ENCODE measurements at places on chromosomes 12 and 14.
A peak's percentile ranks its signal among the peaks of the same experiment; 100 is the strongest.

GRCh38 chr14:103520269-103520656 is 2.4 kb downstream of the CKB start:
- no peak for DNase-seq

DNA sequence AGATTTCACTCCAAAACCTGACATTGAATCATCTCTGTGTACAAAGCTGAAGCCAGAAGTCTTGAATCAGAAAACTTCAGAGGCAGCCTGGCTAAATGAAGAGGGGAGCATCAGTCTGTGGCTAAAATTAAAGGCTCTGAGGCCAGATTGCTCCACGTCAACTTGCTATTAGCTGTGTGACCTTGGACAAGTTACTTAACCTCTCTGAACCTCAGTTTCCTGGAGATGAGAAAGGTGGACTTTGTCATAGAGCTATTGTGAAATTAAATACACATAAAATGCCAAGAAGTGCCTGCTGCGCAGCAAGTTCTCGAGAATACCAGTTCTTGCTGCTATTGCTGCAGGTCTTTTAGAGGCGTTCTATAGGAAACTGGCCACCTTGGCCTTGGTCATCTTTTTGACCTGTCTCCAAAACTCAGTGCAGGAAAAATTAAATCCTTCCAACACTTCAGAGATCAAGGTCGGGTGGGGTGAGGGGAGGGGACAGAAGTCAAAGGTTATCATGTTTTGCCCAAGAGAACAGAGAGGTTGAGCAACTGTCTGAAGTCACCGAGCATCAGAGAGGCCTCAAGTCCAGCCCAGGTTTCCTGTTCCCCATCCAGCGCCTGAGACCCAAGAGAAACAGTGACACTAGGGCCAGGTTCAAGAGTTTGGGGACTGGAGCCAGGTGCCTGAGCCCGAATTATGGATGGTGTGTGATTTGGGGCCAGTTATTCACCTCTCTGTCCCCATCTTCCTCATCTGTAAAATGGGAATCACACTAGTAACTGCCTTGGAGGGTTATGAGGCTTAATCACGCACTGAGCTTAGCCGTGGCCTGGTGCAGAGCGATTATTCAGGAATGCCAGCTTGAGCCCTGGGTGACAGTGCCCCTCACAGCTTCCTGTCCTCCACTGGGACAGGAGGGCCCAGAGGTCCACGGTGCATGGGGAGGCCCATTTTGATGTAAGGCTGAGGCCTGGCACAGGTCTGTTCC is 1.1 kb downstream of the SERPINA1 start:
- no peak for DNase-seq

DNA sequence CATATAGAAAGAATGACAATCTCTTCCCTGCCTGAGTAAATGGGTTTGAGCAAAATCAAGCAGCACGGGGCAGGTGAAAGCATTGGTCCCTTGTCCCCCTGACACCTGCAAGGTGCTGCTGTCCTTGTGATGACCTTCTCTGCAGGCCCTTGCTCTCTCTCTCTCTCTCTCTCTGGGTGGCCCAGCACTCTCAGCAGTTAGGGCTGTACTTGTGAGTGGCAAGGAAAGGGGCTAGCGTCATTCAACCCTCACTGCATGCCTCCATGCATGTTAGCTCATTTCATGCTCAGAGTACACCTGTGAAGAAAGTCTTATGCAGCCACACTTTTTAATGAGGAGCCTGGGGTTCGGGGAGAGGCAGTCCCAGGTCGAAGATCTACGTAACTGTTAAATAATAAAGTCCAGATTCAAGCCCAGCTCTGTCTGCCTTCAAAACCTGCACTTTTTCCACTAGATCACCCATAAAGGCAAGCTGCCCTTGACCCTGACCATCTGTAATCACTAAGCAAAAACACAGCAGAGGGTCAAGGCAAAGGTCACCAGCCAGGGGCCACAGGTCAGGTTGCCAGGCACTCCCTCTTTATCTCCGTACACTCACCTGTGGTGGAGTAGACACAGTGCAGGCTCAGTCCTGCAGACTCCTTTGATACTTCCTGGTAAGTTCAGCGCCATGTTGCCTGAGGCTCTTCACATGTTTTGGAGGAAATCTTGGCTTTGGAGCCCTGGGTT is 44.9 kb upstream of the CLMN start:
- no peak for DNase-seq

DNA sequence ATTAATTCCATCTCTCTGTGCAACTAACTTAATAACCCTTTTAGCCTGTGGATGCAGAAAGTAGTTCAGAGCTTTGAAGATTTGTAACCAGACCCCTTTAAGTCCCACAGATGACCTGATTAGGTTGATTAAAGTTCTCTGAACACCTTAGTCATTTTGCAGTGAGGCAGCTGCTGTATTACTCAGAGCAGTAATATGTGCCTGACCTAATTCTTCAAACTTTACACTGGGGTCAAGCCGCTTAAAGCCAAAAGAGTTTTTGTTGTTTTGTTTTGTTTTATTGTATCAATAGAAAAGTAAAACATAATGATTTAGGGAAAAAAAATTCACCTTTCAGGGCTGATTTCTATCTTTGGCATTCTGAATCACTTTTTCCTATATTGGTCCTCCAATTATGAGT is 78.6 kb upstream of the PLEKHG7 start:
- DNase-seq: peak; percentile 37

DNA sequence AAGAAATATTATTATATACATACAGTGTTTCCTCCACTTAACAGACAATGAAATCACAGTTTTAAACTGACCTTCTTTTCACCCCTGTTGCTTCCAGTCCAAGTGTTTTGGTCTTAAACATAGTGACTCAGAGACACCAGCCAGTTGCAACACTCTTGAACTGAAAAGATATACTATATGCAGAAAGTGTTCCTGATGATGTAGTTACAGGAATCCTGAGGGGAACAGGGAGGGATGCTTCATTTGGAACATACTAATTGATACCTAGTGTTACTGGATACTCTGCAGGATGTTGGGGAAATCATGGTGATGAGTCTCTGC is 420.8 kb downstream of the CCDC91 start:
- peak; percentile 83 for DNase-seq

DNA sequence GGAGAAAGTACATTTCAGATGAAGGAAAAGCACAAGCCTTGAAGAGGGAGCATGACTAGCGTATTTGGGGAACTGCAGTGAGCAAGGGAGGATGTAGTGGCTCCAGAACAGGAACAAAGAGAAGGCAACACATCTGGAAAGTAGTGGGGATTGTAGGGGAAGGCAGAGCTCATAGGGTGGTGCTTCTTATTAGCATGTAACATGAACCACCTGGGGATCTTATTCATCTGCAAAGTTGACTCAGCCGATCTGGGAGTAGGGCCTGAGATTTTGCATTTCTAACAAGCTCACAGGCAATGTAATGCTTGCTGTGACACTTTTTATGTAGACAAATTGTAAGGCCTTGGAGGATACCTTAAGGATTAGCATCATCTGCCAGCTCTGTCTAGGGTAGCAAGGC is 447.3 kb downstream of the NELL2 start:
- DNase-seq: no peak

- DNase-seq: no peak
These were observed 53.4 kb upstream of the PWP1 start for GRCh38 chr12:107632246-107632645.

- DNase-seq: no peak
These were observed 179.8 kb downstream of the DERA start for GRCh38 chr12:16090974-16091373.

GRCh38 chr12:59695379-59695778 is 99.5 kb downstream of the SLC16A7 start:
- no peak for DNase-seq

DNA sequence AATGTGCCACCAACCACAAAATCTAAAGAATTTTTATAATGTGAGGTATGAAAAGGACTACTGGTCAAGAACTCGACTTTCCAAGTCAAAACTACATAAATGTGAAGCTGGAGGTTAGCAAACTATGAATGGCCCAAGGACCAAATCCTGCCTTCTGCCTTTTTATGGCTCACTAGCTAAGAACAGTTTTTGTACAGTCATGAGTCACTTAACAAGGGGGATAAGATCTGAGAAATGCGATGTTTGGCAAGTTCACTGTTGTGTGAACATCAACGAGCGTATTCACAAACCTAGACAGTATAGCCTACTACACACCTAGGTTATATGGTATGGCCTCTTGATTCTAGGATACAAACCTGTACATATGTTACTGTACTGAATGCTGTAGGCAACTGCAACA is 28.2 kb downstream of the FERMT2 start:
- no peak for DNase-seq

- no peak for DNase-seq
These were observed 67.2 kb downstream of the TTC9 start for GRCh38 chr14:70708717-70709570.

- DNase-seq: no peak
These were observed 22.3 kb downstream of the HDAC7 start for GRCh38 chr12:47797441-47797840.

DNA sequence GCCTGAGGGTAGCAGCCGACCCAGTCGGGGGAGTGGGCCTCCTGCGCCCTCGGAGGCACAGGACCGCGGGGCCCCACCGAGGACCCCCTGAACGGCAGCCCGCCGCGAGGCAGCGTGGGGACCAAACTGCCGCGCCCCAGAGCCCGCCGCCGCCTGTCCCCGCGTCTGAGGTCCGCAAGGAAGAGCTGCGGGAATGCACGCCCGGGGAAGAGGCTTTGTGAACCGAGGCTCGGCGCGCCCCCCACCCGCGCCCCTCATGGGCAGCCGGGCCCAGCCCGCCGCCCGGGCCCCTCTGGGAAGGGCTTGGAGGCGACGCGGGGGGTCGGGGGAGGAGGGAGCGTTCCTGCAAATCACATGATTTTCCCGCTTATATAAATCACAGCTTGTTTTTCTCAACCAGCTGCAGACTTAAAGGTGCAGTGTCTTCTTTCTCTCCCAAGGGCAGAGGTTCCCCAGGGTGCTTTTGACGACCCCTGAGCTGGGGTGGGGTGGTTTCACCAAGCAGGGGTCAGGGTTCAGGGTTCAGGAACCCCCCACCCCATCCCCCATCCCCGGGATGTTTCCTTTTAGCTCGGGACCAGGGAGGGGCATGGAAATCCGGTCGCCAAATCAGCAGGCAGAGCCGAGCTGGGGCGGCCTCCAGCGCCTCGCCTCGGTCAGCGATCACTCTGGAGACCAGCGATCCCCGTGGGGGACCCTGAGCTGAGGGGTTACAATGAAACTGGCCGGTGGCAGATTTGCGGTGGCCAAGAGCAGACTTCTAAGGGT is 44.7 kb upstream of the ATP23 start:
- DNase-seq: peak; percentile 62

- no peak for DNase-seq
These were observed 53.2 kb upstream of the DYRK2 start for GRCh38 chr12:67595365-67595764.

All from H4 (cell line).